ENCODE measurements at places on chromosomes 4 and X. TPM values are rescaled to one million over a fixed set of nuclear protein-coding genes. Genes with fewer than 3 reads are reported as not detected.

DNA sequence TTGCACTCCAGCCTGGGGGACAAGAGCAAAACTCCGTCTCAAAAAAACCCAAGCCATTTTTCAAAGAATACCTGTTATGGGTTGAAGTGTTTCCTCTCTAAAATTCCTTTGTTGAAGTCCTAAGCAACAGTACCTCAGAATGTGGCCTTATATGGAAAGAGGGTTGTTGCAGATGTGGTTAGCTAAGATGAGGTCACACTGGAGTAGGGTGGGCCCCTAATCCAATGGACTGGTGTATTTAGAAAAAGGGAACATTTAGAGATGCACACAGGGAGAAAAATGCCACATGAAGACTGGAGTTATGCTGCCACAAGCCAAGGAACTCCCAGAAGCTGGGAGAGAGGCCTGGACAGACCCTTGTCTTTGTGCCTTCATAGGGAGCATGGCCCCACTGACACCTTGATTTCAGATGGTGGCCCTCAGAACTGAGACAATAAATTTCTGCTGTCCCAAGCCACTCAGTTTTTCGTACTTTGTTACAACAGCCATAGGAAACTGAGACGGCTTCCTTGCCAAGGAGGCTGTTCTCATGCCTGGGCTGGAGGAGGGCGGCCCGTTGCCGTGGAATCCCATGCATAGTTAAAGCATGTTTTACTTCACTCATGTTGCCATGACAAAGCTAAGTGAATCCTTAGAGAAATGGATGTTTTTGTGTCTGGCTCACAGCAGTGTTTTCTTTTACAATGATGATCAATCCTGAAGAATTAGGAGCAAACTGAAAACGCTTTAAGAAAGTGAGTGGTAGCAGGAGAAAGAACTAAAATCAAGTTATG, 16.5 kb downstream of the TRAPPC2 start:
- H3K36me3 ChIP-seq, result no peaks in the 10 kb centered on the region
- no peak for DNase-seq
- H3K27me3 ChIP-seq, result no peaks in the 10 kb centered on the region
- no peaks in the 10 kb centered on the region for H3K4me1 ChIP-seq
- no peak overlapping the region for H3K4me3 ChIP-seq
- H3K27ac ChIP-seq, result peak overlapping the region; percentile 36

GRCh38 chrX:21757960-21758359, at the start of gene SMPX:
Gene SMPX, minus strand, starts transcription at chrX:21758116. Its CDS starts 3,826 bp downstream, at chrX:21754290.
- H3K4me1 ChIP-seq, result no peaks in the 10 kb centered on the region
- no peaks in the 10 kb centered on the region for H3K27me3 ChIP-seq
- DNase-seq, result no peak
- no peaks in the 10 kb centered on the region for H3K36me3 ChIP-seq

Gene TCEAL8
- total RNA-seq, result 81.2 TPM

DNA sequence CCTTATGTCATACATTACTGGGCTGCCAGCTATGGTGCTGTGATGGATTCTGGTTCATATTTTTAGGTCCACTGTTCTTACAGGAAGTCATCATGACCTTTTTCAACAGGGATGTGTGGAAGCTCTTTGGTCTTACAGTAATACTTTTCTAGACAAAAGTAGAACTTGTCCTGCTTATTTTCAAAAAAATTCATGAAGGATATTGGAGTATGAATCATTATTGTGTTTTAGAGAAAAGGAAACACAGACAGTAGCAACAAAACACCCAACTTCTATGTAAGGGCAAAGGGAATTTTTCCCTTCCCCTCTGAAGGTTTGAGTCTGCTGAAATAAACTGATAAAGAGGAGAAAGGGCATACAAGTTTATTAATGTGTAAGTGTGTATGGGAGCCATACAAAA, 54.7 kb upstream of the FAM9C start:
- DNase-seq, result no peak
- no peak overlapping the region for H3K4me3 ChIP-seq
- H3K27me3 ChIP-seq, result peaks cover 2% of the 10 kb centered on the region

Gene KDR
- total RNA-seq, result 924 TPM

- H3K27me3 ChIP-seq, result no peaks in the 10 kb centered on the region
- H3K4me1 ChIP-seq, result peaks cover 5% of the 10 kb centered on the region
- H3K4me3 ChIP-seq, result no peak overlapping the region
- H3K36me3 ChIP-seq, result no peaks in the 10 kb centered on the region
These were observed 16.0 kb upstream of the HPGD start for GRCh38 chr4:174538123-174538875.

DNA sequence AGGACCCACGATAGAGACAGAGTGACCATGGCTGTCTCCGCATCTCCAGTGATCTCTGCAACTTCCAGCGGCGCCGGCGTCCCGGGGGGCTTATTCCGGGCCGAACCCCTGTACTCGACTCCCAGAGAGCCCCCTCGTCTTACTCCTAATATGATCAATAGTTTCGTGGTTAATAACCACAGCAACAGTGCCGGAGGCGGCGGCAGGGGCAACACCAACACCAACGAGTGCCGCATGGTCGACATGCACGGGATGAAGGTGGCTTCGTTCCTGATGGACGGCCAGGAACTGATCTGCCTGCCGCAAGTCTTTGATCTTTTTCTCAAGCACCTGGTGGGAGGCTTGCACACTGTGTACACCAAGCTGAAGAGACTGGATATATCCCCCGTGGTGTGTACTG, 343 bp downstream of the DACH2 start:
- H3K4me1 ChIP-seq, result peaks cover 6% of the 10 kb centered on the region
- H3K27ac ChIP-seq, result no peak overlapping the region
- peak; percentile 4 for DNase-seq
- no peaks in the 10 kb centered on the region for H3K36me3 ChIP-seq
- H3K4me3 ChIP-seq, result peak overlapping the region; percentile 86
- H3K27me3 ChIP-seq, result peaks cover 9% of the 10 kb centered on the region

DNA sequence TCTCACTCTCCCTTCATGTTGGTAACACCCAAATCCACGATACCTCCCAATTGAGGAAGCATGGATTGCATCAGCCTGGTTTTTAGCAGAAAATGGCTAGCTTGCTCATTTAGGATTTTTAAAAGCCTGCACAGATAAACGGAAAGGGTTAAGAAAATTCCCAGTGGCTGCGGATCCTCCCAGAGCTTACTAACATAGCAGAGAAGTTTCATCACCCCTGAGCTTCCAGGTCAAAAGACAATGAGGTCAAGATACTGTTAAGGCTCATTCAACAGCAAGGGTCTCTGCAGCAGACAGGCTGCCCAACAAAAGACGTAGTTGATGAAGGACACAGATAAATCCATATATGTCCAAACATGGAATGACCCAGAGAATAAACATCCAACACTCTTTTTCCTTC, 220.2 kb downstream of the ASMT start:
- H3K27ac ChIP-seq, result no peak overlapping the region
- H3K4me1 ChIP-seq, result no peaks in the 10 kb centered on the region
- H3K27me3 ChIP-seq, result no peaks in the 10 kb centered on the region
- DNase-seq, result no peak
- H3K4me3 ChIP-seq, result no peak overlapping the region

GRCh38 chr4:27278615-27279375, 418.2 kb downstream of the STIM2 start:
- H3K27me3 ChIP-seq, result peaks cover 4% of the 10 kb centered on the region
- DNase-seq, result peak; percentile 63

DNA sequence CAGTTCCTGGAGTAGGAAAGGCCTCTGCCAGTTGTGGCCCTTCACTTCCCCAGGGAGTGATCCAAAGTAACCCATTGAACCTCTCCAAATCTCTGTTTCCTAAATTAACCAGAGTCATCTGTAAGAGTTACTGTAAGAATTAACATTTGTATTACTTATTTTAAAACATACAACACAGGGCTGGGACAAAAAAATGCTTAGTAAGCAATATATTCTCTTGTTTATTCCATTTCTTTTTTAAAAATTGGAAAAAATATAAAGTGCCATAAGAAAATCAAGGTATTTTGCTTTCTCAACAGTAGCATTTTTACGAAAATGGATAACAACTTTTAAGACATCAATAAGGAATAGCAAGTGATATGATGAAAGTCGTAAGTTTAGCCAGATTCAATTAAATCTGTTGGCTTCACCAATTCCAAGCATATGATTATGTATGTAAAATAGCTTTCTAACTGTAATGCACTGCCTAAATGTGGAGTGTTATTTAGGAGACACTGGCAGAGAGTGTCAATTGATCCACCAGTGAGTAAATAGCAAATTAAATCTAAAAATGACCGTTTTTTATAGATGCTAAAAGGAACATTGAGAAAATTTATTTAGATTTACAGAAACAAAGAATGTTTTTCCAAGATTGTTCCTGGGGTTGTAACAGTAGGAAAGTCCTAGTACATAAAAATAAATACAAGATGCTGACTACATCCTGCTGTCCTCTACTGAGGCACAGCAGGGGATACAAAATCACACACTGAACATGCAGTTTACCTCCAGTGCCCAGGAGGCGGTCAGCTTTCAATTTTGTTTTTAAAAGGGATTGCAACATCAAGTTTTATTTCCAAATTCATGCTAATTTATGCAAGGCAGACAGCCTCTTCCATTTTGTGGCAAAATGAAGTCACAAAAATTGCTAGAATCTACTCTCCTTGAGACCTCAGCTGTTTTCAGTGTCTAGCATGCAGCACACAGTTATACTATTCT, 53.7 kb downstream of the GPM6A start:
- H3K36me3 ChIP-seq, result no peaks in the 10 kb centered on the region
- no peaks in the 10 kb centered on the region for H3K4me1 ChIP-seq
- DNase-seq, result no peak

Gene ZCCHC18
- 3.6 TPM for total RNA-seq

GRCh38 chrX:108795240-108795639, 58.9 kb upstream of the IRS4 start:
- no peak for DNase-seq
- no peaks in the 10 kb centered on the region for H3K27me3 ChIP-seq
- no peaks in the 10 kb centered on the region for H3K36me3 ChIP-seq

Gene GYPE
- total RNA-seq, result 0.41 TPM

- no peak overlapping the region for H3K27ac ChIP-seq
- H3K4me3 ChIP-seq, result no peak overlapping the region
- no peaks in the 10 kb centered on the region for H3K27me3 ChIP-seq
These were observed 55.4 kb upstream of the GRPR start for GRCh38 chrX:16067886-16068515.

All from endothelial cell (in vitro differentiated cells).